ENCODE measurements at places on chromosomes 11 and 22.

DNA sequence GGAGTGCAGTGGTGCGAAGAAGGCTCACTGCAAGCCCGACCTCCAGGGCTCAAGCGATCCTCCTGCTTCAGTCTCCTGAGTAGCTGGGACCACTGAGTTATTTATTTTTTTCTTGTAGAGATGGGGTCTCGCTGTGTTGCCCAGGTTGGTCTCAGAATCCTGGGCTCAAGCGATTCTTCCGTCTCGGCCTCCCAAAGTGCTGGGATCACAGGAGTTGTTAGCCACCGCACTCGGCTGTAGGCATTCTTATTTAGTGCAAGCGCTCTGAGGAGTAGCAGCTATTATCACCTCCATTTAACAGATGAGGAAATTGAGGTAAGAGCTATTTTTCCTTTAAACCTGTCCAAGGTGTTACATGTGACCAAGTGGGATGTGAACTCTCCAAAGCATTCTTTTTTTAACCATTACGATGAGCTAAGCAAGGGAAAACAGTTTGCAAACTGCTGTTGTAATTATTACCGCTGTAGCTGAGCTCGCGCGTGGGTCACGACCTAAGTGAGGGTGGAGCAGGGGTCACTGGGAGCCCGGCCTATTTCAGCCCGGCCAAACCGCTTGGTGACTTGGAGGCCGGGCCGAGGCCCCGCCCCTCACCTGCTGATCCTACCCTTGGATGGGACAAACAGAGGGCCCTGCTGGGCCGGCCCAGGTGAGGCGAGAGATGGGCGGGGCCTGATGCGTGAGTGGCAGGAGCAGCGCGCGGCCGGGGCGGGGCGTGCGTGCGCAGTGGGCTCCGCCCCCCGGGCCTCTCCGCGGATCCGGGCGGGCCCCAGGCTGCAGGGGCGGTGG, 449 bp upstream of the KREMEN1 start:
- DNase-seq, result peak; percentile 54

GRCh38 chr22:49962751-49963646, 2.4 kb downstream of the PIM3 start:
- no peak for DNase-seq

DNA sequence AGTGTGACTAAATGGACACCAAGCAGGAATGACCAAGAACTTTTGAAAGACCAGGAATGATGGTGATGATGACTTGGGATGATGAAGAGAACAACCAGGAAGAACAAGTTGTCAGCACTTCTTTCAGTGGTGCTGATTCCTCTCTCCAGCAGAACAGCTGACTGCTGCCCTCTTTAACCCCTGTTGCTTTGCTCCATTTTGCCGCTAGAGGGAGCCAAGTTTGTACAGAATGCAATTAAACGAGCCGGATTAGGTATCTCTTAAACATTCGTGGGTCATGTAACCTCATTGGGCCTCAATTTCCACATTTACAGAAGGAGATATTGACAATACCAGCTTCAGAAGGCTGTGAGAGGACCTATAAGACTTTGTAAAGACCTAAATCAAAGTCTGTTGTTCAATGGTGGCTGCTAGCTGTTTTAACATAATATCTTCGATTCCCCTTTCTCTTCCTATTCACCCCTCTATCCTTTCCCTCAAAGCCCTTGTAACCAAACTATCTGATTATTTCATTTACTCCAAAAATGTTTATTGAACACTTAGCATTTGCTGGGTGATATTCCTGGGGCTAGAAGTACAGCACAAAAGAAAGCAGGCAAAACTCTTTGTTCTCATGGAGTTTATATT, 1.9 kb downstream of the OR4S1 start:
- DNase-seq, result peak; percentile 46

- no peak for DNase-seq
These were observed 35.2 kb upstream of the CLDN5 start for GRCh38 chr22:19559324-19559811.

DNA sequence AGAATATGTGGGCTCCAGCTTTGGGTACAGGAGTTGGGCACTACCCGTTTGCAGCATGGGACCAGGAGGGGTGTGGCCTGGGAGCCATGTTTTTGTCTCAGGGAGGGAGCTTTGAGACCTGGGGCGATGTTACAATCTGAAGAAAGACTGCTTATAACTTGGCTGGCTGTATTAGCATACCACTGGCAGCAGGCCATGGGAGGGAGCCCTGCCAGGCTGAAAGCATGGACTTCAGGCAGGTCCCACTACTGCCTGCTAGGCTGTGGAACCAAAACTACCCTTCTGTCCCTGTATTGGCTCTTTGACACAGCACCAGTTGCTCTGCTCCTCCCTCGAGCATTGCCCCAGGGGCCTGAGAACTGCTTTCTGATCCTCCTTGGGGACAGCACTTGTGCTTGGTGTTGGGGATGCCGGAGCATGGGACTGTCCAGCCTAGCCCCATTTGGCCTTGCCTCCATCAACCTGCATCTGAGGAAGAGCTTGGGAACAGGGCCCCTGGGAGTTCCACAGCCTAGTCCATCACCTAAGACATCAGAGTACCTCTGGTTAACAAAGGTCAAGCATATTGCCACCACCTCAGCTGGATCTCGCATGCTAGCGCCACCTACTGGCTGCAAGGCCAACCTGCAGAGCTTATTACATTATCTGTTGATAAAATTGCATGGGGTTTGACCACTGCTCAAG, 217.4 kb downstream of the SBF2 start:
- DNase-seq, result peak; percentile 27

All from LHCN-M2 (cell line).